Thymus (tissue), 14 donors: ENCODE measurements at places on chromosomes 6 and 20.

DNA sequence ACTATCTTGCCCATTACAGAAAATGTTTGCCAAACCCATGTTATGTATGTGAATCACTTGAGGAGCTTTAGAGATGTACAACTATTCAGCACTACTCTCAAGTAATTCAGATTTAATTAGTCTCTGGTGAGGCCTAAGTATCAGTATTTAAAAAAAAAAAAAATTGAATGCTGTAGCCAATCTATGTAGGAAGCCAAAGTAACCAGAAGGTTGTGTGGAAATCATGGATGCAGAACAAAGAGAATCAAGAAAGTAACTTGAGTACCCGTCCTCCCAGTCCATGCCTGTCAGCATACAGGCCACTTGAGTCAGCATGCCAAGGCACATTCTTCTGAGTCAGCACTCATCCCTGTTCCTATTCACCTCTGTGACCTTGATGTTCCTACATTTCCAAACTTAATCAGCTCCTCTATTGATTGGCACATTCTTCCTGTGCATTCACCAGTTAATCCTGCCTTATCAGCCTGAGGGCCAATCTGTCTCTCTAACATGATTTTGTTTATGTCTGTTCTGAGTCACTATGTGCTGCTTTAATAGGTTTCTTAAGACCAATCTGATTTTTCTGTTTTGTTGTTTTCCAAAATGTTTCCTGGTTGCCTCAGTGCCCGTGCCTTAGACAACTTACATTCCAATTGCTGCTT is 165.6 kb downstream of the KCNQ5 start:
- no peaks in the 10 kb centered on the region for H3K36me3 ChIP-seq
- no peak overlapping the region for H3K4me3 ChIP-seq
- DNase-seq = no peak
- H3K4me1 ChIP-seq = no peaks in the 10 kb centered on the region

DNA sequence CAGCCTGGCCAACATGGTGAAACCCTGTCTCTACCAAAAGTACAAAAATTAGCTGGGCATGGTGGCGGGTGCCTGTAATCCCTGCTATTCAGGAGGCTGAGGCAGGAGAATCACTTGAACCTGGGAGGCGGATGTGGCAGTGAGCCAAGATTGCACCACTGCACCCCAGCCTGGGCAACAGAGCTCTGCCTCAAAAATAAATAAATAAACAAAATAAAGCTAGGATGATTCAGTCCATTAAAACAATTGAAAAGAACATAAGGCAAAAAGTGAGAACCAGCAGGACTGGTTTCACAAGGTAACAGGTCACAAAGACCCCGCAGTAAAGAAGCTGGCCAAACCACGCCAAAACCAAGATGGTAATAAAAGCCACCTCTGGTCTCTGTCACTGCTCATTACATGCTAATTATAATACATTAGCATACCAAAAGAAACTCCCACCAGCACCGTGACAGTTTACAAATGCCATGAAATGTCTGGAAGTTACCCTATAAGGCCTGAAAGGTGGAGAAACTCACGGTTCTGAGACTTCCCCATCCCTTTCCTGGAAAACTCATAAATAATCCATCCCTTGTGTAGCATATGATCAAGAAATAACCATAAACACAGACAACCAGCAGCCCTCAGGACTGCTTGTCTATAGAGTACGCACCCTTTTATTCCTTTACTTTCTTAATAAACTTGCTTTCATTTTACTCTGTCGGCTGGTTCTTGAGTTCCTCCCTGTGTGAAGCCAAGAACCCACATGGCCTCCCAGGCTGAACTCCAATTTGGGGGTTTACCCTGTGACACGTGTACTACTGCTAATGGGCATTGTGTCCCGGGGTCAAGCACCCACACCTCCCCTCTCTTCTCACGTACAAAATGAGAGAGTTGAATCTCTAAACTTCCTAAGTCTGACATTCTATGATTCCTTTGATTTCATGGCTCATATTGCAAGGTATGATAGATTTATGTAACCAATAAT is 10.2 kb downstream of the LAMA4 start:
- no peaks in the 10 kb centered on the region for H3K36me3 ChIP-seq
- H3K27me3 ChIP-seq = no peaks in the 10 kb centered on the region
- no peak for DNase-seq
- H3K4me3 ChIP-seq = no peak overlapping the region
- peaks cover 21% of the 10 kb centered on the region for H3K4me1 ChIP-seq

- H3K36me3 ChIP-seq = no peaks in the 10 kb centered on the region
- H3K27ac ChIP-seq = no peak overlapping the region
Observed at GRCh38 chr6:159440911-159441703, 251.9 kb downstream of the SOD2 start.

GRCh38 chr6:25659633-25660368 is 7.8 kb downstream of the SCGN start:
- no peak overlapping the region for H3K4me3 ChIP-seq
- H3K4me1 ChIP-seq = no peaks in the 10 kb centered on the region
- no peaks in the 10 kb centered on the region for H3K36me3 ChIP-seq
- H3K27ac ChIP-seq = no peak overlapping the region
- no peak for DNase-seq
- H3K27me3 ChIP-seq = peaks cover 2% of the 10 kb centered on the region

- no peak for DNase-seq
- no peak overlapping the region for H3K27ac ChIP-seq
- H3K4me3 ChIP-seq = no peak overlapping the region
- no peaks in the 10 kb centered on the region for H3K27me3 ChIP-seq
- no peaks in the 10 kb centered on the region for H3K4me1 ChIP-seq
Observed at GRCh38 chr6:150204705-150205472, 62.0 kb downstream of the PPP1R14C start.

DNA sequence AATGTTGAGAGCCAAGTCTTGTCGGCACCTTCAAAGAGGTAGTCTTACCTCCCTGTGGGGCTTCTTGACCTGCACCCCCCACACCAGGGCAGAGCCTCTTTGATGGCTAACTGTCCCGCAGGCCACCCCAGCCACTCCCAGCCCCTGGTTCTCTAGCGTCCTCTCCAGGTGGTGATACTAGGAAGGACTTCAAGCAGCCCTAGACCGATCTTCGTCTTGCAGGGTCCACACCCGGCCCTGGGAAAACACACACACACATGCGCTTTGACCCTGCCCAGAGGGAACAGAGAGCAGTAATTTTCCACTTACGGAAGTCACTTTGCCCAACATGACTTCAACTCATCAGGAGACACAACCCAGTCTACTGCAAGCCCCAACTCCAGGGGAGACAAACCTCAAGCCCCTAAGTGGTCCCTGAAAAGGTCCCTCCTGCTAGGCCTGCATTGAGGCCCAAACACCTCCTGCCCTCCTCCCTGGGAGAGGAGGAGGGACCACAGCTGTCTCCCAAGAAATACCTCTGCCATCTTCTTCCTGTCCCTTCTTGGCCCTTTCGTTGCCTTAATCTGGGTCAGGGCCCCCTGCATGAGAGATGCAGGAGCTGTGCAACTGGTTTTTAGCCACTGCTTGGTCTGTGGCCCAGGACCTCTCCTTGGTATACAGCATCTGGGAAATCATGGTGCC is 2.9 kb upstream of the BPIFB1 start:
- DNase-seq = no peak
- H3K4me3 ChIP-seq = no peak overlapping the region
- H3K27me3 ChIP-seq = peaks cover 28% of the 10 kb centered on the region
- no peaks in the 10 kb centered on the region for H3K36me3 ChIP-seq
- H3K27ac ChIP-seq = no peak overlapping the region

DNA sequence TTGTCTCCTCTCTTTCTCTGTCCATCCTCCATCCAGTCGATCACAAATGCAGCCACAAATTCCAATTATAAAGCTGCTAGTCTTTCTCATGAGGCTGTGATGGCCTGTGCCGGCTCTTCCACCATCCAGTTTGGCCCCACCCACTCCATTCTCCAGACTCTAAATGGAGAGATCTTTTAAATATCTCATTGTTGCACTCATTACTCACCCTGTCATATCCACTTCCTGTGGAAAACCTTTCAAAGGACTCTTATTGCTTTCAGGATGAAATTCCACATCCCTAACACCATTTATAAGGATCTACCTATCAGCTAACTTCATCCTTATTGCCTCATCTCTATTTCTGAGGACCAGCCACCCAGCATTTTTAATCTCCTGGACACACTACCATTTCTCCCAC is 70.6 kb downstream of the NRN1 start:
- no peaks in the 10 kb centered on the region for H3K36me3 ChIP-seq
- H3K4me1 ChIP-seq = peaks cover 3% of the 10 kb centered on the region

DNA sequence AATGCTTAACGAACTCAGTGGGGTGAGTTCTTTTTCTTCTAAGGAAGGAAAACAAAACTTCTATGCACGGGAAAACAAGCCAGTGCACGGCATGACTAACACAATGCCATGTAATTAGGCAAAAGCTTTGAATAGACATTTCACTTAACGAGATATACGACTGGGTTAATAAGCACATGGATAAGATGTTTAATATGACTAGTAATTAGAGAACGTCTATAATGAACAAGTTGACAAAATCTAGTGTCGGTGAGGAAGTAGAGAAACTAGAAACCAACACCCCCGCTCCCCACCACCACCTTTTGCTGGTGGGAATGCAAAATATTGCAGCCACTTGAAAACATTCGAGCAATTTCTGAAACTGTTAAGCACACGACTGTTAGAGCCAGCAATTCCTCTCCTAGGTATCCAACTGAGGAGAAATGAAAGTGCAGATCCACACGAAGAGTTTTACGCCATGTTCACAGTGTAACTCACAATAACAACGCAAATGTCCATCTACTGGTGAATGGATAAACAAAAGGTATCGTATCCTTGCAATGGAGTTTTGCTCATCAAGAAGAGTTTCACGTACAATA is 644.9 kb upstream of the AGPAT4 start:
- H3K4me1 ChIP-seq = no peaks in the 10 kb centered on the region
- no peak for DNase-seq
- no peaks in the 10 kb centered on the region for H3K27me3 ChIP-seq

DNA sequence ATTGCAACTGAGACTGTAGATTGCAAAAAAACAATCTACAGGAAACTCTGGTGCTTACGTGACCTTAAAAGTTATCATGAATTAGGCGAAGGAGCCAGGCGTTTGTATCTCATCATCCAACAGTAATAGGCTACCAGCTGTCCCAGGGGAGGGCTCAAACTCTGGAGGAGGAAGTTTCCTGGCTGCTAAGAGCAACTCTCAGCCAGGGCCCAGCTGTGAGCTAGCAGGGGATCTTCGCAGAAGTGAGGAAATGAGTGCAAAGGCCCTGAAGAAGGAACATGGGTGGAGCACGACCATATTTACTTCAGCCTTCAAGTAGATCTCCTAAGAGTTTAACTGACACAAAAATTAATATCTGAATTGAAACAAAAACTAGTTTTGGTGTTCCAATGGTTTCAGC is 686.9 kb upstream of the MAP3K7 start:
- H3K36me3 ChIP-seq = no peaks in the 10 kb centered on the region
- no peaks in the 10 kb centered on the region for H3K4me1 ChIP-seq
- H3K4me3 ChIP-seq = no peak overlapping the region
- DNase-seq = no peak
- H3K27me3 ChIP-seq = no peaks in the 10 kb centered on the region
- no peak overlapping the region for H3K27ac ChIP-seq

DNA sequence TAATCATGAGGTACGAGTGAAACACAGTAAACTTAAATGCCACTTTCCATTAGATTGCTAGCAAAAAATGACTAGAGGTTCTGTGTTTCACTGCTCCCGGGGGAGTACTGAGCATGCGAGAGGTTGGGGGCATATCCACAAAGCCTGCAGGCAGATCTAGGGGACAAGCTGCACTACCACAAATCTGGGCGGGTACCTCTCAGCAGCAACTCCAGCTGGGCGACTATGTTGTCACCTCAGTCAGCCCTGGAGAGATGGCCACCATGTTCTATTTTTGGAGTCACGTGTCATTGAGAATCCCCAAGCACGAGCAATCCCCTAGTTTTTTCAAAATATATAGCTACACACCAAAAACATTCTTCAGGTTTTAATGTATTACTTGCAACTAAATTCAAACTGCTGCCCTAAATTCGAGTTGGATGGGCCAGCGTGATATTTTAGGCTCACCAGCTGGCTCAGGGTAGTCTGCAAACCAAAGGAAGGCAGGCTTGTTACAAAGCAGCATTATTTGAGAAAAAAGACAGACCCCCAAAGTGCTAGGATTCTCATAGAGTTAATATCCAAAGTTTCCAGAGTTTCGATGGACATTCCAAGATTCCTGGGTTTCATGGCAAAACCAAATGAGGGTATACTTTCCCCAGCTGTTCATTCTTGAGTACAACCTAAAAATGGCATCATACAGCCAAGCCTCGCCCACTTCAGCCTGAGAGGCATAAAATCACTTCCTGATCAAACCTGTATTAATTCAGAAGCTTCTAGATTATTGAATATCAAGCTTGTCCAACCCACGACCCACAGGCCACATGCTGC is 24.1 kb upstream of the MYLIP start:
- no peak for DNase-seq
- H3K27ac ChIP-seq = no peak overlapping the region
- no peak overlapping the region for H3K4me3 ChIP-seq

GRCh38 chr6:152836523-152836922 is 85.9 kb downstream of the VIP start:
- no peaks in the 10 kb centered on the region for H3K36me3 ChIP-seq
- H3K27ac ChIP-seq = no peak overlapping the region
- H3K27me3 ChIP-seq = no peaks in the 10 kb centered on the region
- DNase-seq = no peak
- H3K4me1 ChIP-seq = no peaks in the 10 kb centered on the region

DNA sequence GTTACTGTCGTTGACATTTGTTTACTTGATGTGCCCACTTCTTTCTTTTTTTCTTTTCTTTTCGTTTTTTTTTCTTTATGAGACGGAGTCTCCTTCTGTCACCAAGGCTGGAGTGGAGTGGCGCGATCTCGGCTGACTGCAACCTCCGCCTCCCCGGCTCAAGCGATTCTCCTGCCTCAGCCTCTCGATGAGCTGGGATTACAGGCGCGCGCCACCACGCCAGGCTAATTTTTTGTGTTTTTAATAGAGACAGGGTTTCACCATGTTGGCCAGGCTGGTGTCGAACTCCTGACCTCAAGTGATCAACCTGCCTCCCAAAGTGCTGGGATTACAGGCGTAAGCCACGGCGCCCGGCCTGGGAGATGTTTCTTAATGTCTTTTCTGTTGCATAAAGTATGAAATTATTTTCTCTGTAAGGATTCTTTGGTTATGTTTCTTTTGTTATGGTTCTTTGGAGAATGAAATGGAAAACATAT is 33.3 kb upstream of the PRSS16 start:
- no peak overlapping the region for H3K4me3 ChIP-seq
- no peaks in the 10 kb centered on the region for H3K36me3 ChIP-seq
- no peaks in the 10 kb centered on the region for H3K4me1 ChIP-seq
- no peak overlapping the region for H3K27ac ChIP-seq
- DNase-seq = no peak

DNA sequence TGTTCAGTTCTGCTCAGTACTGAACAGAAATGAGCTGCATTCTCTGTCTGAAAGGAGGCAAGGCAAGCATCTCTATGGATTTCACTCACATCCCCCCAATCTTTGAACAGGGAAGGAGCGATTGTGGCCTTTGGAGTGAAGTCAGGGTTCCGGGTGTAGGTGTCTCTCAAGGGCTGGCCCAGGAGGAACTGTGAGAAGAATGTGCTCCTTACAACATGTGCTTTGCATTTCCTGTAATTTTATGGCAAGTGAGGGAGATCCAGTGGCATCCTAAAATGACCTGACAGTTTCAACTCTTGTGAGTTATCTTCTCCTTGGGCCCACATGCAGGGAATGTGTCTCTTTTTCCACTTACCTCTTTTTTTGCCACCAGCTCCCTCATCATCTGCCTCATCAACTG is 63.0 kb upstream of the RIN2 start:
- no peaks in the 10 kb centered on the region for H3K4me1 ChIP-seq
- no peak overlapping the region for H3K27ac ChIP-seq
- no peaks in the 10 kb centered on the region for H3K27me3 ChIP-seq
- no peak overlapping the region for H3K4me3 ChIP-seq
- no peak for DNase-seq

- no peaks in the 10 kb centered on the region for H3K36me3 ChIP-seq
- H3K27ac ChIP-seq = no peak overlapping the region
- no peak for DNase-seq
- peaks cover 7% of the 10 kb centered on the region for H3K27me3 ChIP-seq
Observed at GRCh38 chr20:33477386-33478234, 12.3 kb upstream of the CBFA2T2 start.
